LHCN-M2 (cell line): ENCODE measurements at places on chromosomes 5 and 9. TPM values are rescaled to one million over a fixed set of nuclear protein-coding genes. Genes with fewer than 3 reads are reported as not detected.

OBP2B gene
- total RNA-seq, result not detected in 2 replicates

DNA sequence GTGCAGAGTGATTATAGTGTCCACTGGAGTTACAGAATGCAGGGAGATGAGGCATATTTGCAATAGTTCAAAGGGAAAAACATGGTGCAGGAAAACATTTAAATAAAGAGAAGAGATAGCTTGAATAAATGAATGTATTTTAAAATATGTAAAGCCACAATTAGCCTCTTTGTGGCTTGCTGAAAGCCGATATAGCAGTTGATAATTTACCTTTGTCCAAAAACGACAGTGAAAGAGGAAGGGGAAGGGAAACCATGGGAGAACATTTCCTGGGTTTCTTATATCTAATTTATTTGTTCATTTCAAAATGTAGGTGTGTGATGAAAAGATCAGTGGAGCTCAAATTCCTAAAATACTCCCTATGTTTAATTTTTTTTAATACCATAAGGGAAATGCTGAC lies 156.1 kb downstream of the DENND1A start:
- no peak for DNase-seq

GRCh38 chr5:40572391-40572790 lies 107.3 kb upstream of the PTGER4 start:
- DNase-seq, result no peak

PDE6A gene
- 0.58 and 1.1 TPM in 2 replicates for total RNA-seq

DNA sequence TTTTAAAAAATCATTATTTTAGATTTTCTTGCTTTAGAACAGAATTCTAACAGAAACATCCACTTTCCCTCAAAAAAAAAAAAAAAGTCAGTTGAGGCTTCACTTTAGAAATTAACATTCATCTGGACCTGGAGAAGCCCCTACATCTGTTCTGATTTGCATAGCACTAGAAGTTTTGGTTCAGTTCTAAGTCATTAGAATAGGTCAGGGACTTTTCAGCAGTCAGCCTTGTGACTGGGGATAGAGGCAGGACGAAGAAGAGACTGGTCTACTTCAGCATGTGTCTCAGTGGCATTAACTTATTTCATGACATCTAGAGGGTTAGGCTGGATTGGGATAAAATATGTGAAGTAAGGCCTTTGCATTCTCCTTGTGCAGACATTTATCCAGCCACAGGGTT lies 215.8 kb upstream of the DAB2 start:
- DNase-seq, result no peak

- no peak for DNase-seq
Observed at GRCh38 chr5:75373862-75374261, 36.8 kb downstream of the HMGCR start.

LYSMD3 gene
- total RNA-seq, result 12.8 and 14.1 TPM in 2 replicates

GRCh38 chr9:129027685-129028191 lies 393 bp downstream of the SH3GLB2 start:
- peak; percentile 21 for DNase-seq

DNA sequence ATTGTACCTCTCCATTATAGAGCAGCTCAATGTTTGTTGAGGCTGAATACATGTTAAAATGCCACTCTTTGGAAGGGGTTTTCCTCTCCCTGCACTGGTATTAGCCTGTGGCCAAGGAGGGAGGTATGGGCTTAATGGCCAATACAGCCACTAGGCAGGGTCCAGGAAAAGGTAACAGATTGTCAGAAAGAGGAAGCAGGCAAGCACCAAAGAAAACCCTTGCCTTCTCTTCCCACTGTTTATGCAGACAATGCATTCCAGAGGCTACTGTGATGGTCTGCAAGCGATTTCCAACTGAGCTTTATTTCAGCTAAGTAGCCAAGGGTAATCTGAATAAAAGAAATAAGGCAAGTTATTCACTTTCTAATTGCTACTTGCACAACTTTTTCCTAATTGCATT lies 95.3 kb upstream of the SLC27A6 start:
- no peak for DNase-seq

DNA sequence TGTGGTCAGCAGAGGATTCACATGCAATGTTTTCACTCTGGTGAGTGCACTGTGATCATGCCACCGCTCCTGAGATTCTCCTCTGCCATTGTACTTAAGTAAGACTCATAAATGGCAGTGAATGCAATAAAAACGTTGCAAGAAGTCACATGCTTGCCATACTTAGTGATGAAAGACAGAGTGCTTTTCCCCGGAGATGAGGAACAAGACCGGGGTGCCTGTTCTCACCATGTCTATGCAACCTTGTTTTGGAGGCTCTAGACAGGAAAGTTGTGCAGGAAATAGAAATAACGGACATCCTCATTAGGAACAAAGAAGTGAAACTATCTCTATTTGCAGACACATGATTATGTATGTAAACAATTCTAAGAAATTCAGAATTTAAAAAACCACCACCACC lies 84.7 kb upstream of the IRX2 start:
- no peak for DNase-seq

- DNase-seq, result peak; percentile 44
Observed at GRCh38 chr5:102971676-102972293, 148.2 kb downstream of the GIN1 start.

DNA sequence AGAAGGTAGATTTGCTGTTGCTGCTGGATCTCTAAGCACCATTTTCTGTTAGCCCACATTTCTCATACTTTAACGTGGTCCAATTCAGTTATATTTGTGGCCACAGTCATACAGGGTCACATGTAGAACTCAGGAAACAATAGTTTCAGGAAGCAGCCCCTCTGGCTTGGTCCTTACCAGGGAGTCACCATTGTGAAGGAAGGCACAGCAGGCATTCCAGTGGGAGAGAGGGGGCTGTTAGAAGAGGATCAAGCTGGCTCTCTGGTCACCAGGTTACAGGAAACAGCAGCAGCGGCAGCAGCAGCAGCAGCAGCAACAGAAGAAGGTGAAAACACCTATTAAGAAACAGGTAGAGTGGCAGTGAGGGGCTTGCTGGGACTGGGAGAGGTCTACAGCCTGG lies 14.5 kb downstream of the C9orf43 start:
- DNase-seq, result no peak

CDH18 gene
- total RNA-seq, result 0.06 and 0.38 TPM in 2 replicates

CD14 gene
- total RNA-seq, result 0.96 and 1.1 TPM in 2 replicates
